ENCODE measurements at places on chromosomes 11 and 22. TPM values are rescaled to one million over a fixed set of nuclear protein-coding genes. Genes with fewer than 3 reads are reported as not detected.

Gene PI4KA
- total RNA-seq = 133 TPM

Gene ABCC8
- total RNA-seq = not detected

Gene CREBZF
- 133 TPM for total RNA-seq

Gene IGLL5
- total RNA-seq = 7.4 TPM

DNA sequence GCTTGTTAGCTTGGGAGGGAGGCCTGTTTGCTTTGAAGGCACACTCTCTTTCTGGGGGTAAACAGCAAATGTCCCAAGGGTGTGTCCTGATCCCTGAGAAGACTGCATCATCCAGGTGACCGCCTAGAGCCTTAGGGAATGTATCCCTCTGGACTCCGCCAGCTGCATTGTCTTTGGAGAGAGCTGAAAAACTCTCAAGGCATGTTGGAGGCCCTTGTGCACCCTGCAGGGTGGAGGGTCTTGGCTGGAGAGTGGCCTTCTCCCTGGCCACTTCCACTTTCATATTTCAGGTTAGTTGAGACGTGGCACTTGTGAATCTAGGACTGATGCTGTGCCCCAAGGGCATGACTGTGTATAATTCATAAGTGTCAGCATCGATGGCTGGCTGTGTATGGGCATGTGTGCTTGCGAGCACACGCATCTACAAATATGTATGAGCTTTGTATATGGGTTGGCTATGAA, 70.6 kb downstream of the ZBTB16 start:
- no peaks in the 10 kb centered on the region for H3K36me3 ChIP-seq
- no peak overlapping the region for H3K4me3 ChIP-seq
- no peak overlapping the region for H3K27ac ChIP-seq
- no peaks in the 10 kb centered on the region for H3K27me3 ChIP-seq

DNA sequence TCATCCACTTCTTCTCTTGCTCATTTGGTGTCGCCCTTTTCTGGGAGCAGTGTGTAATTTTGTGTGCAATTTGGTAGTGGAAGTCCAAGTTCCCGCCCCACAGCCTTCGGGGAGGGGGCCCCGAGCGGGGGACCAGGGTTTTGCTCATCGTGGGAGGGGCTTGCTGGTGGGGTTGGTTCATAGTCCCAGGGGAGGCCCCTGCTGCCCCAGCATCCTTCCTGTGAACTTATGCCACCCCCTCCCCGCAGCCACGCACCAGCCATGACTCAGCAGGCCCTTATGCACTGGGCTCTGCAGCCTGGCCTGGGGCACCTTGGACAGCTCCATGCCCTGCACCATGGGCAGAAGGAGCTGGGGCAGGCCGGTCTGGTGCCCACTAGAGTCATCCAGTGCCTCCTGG, 1183.6 kb downstream of the BRD1 start:
- H3K27me3 ChIP-seq = no peaks in the 10 kb centered on the region
- H3K4me3 ChIP-seq = no peak overlapping the region
- no peaks in the 10 kb centered on the region for H3K4me1 ChIP-seq
- no peaks in the 10 kb centered on the region for H3K36me3 ChIP-seq
- no peak overlapping the region for H3K27ac ChIP-seq
- DNase-seq = no peak

DNA sequence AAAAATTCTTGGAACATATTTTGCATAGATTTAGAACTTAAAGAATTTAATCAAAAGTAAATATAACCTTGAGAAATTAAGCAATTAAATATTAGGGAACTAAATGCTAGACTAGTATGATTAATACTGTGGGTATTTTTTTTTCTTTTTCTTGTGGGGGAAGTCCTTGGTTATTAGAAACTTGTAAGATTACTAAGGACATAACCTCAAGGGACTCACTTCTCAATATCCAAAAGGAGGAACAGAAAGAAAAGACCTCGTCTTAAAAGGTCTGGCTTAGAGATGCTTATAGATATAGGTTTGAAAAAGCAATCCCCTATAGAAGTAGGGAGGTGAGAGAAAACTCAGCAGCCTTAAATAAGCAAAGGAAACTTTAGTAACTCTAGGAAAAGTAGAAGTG, 368.5 kb downstream of the INSC start:
- H3K4me1 ChIP-seq = no peaks in the 10 kb centered on the region
- no peak overlapping the region for H3K4me3 ChIP-seq
- no peaks in the 10 kb centered on the region for H3K27me3 ChIP-seq
- no peak overlapping the region for H3K27ac ChIP-seq

- no peak overlapping the region for H3K27ac ChIP-seq
- H3K4me1 ChIP-seq = no peaks in the 10 kb centered on the region
- DNase-seq = peak; percentile 37
- no peak overlapping the region for H3K4me3 ChIP-seq
- no peaks in the 10 kb centered on the region for H3K27me3 ChIP-seq
Measured at GRCh38 chr22:31977141-31977841, 33.0 kb downstream of the YWHAH start.
